Suppressor macrophage (primary cell): ENCODE measurements at places on chromosomes 7 and 10.
A peak's percentile ranks its signal among the peaks of the same experiment; 100 is the strongest.

DNA sequence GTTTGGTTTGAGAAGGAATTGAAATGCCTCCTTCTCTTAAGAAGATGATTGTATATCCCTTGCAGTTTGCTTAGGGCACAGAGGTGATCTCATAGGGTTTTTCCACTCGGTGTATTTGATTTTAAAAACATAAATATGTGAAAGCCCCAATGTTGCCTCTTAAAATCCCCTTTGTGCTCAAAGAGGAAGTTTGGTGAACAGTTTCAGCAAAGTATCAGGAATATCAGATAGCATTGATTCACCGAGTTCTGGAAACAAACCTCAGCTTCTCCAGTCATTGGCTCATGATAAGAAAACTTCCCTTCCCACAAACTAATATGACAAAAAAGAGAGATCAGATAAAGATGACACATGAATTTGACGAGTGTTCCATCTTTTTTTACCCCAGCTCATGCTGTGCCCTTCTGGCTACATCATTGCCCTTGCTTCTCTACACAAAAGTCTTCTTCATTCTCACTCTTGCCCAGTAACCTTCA is 20.1 kb upstream of the SMNDC1 start:
- no peak for DNase-seq

DNA sequence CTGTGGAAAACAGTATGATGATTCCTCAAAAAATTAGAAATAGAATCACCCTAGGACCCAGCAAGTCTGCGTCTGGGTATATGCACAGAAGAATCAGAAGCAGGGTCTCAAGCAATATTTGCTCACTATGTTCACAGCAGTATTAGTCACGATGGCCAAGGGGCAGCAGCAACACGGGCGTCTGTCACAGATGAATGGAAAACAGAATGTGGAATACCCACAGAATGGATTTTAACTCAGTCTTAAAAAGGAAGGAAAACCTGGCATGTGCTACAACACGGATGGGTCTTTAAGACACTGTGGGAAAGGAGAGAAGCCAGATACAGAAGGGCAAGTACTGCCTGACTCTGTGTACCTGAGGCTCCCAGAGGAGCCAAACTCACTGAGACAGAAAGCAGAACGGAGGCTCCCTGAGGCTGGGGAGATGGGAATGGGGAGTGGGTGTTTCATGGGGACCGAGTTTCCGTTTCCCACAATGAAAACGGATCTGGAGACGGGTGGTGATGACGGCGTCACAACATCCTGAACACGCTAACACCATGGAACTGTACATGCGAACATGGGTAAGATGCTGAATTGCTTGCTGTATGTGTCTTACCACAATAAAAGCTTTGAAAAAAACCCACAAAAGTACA is 36.7 kb upstream of the INPP5A start:
- no peak for DNase-seq

DNA sequence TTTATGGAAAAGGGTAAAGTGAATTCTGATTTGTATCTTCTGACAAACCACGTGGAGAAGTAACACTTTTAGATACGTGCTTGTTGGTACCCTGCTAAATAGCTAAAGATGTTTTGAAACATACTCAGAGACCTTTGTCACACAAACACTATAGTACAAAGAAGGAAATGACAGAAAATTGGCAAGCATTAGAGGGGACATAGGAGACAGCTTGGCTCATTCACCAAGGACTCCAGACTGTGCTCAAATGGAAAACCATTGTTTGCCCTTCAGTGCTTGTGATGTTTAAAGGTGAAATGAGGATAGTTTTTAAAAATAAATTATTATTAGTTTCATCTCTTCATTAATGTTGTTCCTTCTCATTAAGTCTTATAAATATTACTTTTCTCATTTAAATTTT is 34.0 kb upstream of the CD36 start:
- no peak for DNase-seq

DNA sequence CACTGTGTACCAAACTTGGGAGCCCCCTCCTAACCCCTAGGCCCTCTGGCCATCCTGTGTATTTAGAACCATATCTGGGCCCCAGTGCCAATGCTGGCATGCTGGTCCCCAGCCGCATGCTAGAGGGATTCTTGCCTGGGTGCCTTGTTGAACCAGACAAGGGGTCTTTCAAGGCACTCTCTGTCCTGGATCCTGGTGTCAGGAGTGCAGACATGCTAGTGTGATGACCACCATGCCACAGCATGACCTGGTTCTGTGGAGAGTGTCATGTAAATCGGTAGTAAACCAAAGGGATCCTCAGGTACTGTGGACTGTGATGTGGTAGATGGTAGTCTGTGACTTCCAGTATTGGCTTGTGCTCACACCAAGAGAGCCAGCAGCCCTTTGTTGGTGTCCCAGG is 222.2 kb upstream of the PODXL start:
- no peak for DNase-seq

DNA sequence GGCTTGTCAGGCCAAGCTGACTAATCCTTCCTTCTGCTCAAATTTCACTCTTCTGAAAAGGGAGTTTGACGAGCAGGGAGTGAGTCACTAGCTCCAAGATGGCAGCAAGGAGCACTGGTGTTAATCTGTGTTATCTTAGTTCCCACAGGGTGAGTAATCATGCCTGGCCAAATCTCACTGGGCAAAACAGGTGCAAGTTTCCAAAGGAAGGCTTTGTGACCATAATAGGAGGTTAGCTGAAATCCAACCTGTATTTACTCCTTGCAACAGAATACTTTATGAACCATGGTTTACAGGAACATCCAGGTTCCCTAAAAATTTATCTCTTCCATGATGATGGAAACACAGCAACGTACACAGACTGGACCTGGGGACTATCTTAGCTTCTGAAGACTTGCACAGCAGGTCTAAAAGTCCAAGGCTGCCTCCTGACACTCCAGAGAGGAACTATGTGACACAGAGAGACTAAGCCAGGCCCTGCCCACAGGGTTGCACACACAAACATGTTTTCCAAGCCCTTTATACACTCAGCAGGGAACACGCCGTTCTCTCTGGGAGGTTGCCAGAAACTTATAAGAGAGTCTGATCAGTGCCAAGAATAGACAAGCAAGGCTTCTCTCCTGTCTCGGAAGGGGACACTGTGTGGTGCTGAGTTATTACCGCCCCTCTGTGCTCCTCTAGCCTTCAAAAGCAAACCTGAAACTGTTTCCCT is 46.3 kb downstream of the PDK4 start:
- peak; percentile 66 for DNase-seq

DNA sequence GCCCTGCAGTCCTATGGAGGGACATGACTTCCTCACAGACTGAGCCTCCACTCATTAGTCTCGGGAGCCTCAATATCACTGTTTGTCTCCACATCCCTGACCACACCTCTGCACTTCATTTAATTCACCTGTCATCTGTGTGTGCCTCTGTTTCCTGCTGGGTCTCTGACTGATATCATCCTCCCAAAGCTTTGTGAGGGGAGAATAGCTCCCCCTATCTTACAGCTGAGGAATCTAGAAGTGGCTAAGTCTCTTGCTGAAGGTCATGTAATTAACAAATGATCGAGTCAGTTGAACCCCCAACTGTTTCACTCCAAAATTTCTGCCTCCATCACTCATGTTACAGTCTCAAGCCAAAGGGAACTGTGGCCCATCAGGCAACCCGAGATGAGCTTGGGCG is 5.5 kb upstream of the CPXM2 start:
- DNase-seq = no peak

GRCh38 chr10:86520871-86521677 is 518 bp downstream of the WAPL start:
- peak; percentile 73 for DNase-seq

- peak; percentile 85 for DNase-seq
These were observed 1.5 kb upstream of the NRP1 start for GRCh38 chr10:33335801-33336581.

GRCh38 chr7:37408291-37409228 is 40.1 kb downstream of the ELMO1 start:
- peak; percentile 74 for DNase-seq

DNA sequence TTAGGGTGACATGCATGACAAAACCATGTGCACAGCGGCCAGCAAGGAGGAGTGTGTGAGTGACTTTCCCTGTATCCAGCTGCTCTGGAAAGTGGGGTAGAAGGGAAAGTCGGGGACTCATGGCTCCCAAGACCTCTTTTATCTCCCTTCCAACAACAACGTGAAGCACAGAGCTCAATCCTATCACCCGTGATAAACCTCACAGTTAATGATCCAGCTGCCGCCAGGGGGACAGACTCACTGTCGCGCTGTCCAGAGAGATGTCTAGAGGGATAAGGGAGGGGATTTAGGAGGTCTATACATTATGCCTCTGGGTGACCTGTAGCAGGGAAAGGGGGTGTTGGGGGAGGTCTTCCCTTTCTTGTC is 84.0 kb upstream of the SMNDC1 start:
- DNase-seq = no peak

- peak; percentile 16 for DNase-seq
These were observed 11.4 kb upstream of the LRRC61 start for GRCh38 chr7:150311711-150312110.

DNA sequence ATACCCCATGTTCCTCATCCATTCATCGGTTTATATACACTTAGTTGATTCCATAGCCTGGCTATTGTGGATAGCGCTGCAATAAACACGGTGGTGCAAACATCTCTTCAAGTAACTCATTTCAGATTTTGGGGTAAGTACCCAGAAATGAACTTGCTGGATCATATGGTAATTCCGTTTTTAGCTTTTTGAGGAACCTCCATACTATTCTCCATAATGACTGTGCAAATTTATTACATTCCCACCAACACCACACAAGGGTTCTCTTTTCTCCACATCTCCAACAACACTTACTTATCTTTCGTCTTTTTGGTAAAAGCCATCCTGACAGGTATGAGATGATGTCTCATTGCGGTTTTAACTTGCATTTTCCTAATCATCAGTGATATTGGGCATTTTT is 3.7 kb downstream of the NPFFR1 start:
- no peak for DNase-seq

DNA sequence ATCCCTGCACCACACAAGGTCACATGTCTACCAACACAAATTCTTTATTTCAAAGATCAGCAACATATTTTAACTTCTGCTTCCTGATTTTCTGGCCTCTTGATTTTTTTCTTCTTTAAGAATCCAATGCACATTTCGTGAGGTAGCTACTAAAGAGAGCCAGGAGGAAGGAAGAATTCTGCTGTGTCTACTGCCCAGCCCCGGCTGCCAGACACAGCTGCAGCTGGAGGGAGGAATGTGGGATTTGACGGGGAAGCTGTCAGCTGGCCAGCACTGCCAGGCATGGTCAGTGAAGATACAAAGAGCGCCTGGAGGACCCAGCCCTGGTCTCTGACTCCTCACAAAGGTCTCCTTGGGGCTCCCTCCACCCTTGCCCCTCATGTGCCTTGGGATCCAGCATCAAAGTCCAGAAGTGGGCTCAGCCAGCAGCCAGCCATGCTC is 6.9 kb upstream of the AOC1 start:
- peak; percentile 81 for DNase-seq

DNA sequence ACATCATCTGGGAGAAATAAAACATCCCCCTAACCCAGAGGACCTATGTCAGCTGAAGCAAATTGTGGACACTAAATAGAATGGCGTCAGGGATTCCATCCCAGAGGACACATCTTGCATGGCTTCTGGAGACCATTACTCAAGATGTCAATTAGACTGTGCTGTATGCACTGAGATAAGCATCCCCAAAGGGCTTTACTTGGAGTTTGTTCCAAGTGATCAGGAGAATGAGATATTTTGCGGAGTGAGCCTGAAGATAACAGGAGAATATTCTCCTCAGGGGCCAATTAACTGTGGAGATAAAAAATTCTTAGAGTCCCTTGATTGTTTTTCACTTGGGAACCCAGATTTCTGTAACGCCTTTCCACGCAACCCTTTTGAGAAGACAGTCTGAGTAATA is 4.5 kb upstream of the OR2AE1 start:
- DNase-seq = no peak
